ENCODE measurements at places on chromosomes 12 and 14. TPM values are rescaled to one million over a fixed set of nuclear protein-coding genes. Genes with fewer than 3 reads are reported as not detected.

DNA sequence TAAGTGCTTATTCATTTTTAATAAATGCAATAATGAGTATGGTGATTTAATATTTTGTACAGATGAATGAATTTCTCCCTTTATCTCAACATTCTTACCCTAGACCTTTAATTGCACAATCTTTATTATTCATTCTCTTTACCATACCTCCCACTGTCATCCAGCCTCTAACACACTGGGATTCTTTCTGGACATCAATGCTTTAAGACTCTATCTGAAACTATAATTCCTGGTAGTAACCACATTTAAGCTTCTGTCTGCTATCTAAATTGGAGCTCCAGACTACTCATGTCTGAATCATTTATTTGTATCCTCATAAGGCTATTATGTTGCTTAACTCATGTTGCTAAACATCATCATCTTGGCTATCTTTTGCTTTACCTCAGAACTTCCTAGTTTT is 270.2 kb downstream of the ALG10B start:
- H3K36me3 ChIP-seq, result no peaks in the 10 kb centered on the region
- peaks cover 4% of the 10 kb centered on the region for H3K4me1 ChIP-seq
- no peak for DNase-seq
- no peak overlapping the region for H3K27ac ChIP-seq
- no peaks in the 10 kb centered on the region for H3K27me3 ChIP-seq
- H3K4me3 ChIP-seq, result no peak overlapping the region

GRCh38 chr14:67982711-67983608 is 163.4 kb downstream of the RAD51B start:
- no peaks in the 10 kb centered on the region for H3K27me3 ChIP-seq
- no peak overlapping the region for H3K27ac ChIP-seq
- H3K4me1 ChIP-seq, result peaks cover 36% of the 10 kb centered on the region
- no peak for DNase-seq

DNA sequence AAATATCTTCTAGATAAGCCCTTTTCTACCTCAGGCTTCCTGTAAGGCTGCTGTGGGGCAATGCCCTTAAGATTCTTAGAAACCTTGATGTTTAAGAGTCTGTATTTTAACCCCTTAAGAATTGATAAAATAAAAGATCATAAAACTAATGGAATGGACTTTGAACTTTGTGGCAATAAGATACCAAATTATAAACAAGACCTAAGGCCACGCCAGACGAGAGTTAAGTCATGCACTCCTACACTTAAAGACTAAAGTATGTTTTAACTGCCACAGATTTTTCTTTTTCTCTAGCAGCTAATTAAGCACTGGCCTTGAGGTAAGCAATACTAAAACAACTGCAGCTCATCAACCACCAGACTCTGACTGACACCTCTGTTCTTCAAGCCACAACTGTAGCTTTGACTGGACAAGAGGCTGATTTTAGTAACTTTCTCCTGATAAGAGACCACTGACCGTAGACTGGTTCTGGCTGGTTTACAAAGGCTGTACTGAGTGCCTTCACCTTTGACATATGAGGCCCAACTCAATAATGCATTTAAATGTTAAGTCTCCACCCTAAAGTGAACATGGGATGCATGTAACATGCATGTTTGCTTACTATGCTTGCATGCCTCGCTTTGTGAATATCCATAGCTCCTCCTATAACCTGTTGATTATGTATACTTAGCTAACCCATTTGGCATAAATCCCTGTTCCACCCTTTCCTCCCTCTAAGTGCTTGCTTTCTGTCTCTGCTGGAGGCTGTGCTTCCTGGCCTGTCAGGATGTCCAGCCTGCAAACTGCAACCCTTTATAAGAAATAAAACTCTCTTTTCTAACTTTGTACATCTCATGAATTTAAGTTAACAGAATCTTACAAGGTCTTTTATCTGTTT is 71.9 kb downstream of the KLHL28 start:
- no peaks in the 10 kb centered on the region for H3K36me3 ChIP-seq
- no peak for DNase-seq
- no peak overlapping the region for H3K27ac ChIP-seq
- no peak overlapping the region for H3K4me3 ChIP-seq
- no peaks in the 10 kb centered on the region for H3K27me3 ChIP-seq

GRCh38 chr12:105189293-105189692 is 46.7 kb downstream of the APPL2 start:
- no peaks in the 10 kb centered on the region for H3K27me3 ChIP-seq
- H3K27ac ChIP-seq, result no peak overlapping the region

DNA sequence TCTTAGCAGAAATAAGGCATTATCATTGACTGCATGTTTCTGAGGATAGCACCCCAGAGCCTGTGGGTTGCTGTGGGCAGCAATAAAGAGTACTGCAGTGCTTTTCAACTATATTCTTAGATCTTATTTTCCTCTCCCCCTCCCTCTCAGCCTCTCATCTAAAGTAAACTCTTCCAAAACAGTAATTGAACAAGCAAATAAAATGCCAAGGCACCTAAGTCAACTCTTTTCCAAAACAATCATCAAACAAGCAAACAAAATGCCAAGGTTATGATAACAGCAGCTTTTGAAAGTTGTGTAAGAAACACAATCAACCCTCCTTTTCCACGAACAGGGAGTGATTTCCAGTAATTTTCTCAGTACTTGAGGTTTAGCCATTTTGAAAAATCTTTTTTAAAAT is 1542.6 kb downstream of the AACS start:
- no peak overlapping the region for H3K27ac ChIP-seq
- H3K36me3 ChIP-seq, result no peaks in the 10 kb centered on the region
- no peaks in the 10 kb centered on the region for H3K4me1 ChIP-seq
- no peaks in the 10 kb centered on the region for H3K27me3 ChIP-seq
- H3K4me3 ChIP-seq, result no peak overlapping the region

DNA sequence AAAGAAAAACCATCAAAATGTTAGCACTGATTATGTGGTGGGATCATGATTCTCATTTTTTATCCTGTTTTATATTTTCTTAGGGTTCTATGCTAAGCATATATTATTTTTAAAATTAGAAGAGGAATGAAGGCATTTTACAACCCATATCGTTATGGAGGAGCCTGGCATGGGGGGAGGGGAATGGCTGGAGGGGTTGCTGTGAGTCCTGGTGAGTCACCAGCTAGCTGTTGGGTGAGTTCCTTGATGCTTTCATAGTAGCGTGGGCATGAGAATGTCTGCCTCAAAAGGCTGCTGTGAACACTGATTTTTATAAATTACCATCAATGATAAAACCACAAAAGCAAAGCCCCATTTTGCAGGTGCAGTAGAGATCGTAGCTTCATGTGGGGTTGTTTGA is 46.9 kb downstream of the C14orf132 start:
- no peak for DNase-seq
- H3K4me1 ChIP-seq, result peaks cover 18% of the 10 kb centered on the region
- no peak overlapping the region for H3K4me3 ChIP-seq
- H3K27me3 ChIP-seq, result no peaks in the 10 kb centered on the region

DNA sequence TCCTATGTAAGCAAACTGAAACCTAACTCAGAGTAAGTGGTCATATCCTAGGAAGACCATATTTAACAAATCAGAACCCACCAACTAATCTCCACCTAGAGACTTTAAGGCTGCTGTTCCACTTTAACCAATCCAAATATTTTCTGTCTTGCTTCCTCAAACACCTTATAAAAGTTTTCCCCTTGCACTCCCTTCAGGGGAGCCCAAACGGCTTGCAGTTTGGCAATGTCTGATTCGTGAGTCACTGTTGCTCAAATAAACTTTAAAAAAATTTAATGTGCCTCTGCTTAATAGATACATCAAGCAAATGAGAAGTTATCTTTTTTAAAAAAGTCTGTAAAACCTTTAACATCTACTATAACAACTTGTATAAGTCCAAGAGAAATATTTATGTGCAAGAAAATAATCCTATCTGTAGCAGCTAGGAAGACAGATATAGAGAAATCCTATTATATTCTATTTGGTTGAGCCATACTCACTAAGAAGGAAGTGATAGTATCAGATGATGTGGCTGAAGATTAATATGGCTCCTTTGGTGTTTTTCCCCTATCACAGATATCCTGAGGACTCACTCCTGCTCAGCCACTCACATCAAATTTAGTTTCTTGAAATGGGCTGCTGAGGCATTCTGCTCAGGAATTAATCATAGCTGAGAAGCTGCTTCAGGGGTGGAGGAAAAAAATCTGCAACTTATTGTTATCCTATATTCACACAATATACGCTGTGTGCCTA is 65.1 kb upstream of the DUSP6 start:
- no peak overlapping the region for H3K27ac ChIP-seq
- peaks cover 13% of the 10 kb centered on the region for H3K4me1 ChIP-seq
- no peak overlapping the region for H3K4me3 ChIP-seq

GRCh38 chr14:35534208-35534872 is 376 bp downstream of the INSM2 start:
- no peak overlapping the region for H3K27ac ChIP-seq
- peak; percentile 67 for DNase-seq
- peak overlapping the region; percentile 85 for H3K4me3 ChIP-seq
- peaks cover 74% of the 10 kb centered on the region for H3K27me3 ChIP-seq

DNA sequence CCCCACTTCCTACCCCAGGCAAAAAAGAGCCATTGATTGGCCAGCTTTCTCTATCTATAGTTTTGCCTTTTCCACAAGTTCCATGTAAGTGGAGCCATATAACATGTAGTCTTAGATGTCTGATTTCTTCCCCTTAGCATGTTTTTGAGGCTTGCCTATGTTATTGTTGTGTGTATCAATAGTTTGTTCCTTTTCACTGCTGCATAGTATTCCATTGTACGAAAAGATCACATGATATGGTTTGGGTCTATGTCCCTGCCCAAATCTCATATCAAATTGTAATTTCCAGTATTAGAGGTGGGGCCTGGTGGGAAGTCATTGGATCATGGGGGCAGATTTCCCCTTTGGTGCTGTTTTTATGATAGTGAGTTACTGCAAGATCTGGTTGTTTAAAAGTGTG is 93.6 kb upstream of the RFLNA start:
- DNase-seq, result no peak
- H3K4me3 ChIP-seq, result no peak overlapping the region
- H3K27ac ChIP-seq, result no peak overlapping the region

GRCh38 chr14:101033446-101034165 is 130.1 kb upstream of the RTL1 start:
- no peak overlapping the region for H3K4me3 ChIP-seq
- H3K36me3 ChIP-seq, result no peaks in the 10 kb centered on the region
- no peaks in the 10 kb centered on the region for H3K4me1 ChIP-seq
- DNase-seq, result no peak

DNA sequence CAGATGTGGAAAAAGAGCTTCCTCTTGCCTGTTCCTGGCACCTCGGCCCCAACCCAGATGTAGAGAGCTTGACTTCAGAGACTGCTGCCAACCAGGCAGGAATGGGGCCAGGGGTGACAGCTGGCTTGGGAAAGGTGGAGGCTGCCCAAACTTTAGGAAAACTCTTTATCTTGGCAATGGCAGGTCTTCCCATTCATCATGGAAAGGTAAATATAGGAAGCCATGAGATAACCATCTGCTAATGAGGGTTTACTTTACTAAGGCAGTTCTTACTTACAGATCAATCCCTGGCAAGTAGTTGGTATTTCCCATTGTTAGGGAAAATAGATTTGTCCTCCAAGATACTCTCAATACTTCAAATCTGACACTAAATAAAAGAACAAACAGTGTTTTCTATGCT is 143.1 kb upstream of the NUDT4 start:
- H3K27ac ChIP-seq, result no peak overlapping the region
- peaks cover 5% of the 10 kb centered on the region for H3K4me1 ChIP-seq
- peaks cover 5% of the 10 kb centered on the region for H3K36me3 ChIP-seq
- DNase-seq, result no peak
- H3K27me3 ChIP-seq, result no peaks in the 10 kb centered on the region
- H3K4me3 ChIP-seq, result no peak overlapping the region

DNA sequence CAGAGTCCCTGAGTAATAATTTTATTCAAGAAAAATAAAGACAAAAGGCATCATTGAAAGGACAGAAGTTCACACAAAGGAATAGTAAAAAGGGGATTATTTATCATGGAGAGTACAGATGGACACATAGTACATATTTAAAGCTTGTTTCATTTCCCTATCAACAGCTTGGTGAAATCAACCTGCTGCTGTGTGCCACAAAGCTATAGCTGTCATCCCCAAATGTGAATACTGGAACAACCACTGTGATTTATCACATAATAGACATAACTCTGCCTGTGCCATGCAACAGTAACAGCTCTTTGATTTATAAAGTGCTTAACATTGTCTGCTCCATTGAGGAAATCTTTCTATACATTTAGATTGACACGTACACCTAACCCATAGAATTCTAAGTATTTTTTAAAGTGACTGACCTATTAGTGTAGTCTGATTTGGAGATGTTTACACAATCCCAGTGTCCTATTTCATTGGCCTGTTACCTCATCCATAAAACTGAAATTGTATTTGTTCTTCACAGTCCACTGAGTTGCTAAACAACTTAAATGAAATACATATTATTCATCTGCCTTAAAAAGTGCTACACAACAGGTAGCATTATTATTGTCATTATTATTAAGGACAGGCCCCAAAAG is 3.3 kb downstream of the NEMF start:
- no peaks in the 10 kb centered on the region for H3K27me3 ChIP-seq
- H3K4me3 ChIP-seq, result peak overlapping the region; percentile 44
- peaks cover 22% of the 10 kb centered on the region for H3K36me3 ChIP-seq
- H3K27ac ChIP-seq, result peak overlapping the region; percentile 54
- H3K4me1 ChIP-seq, result peaks cover 17% of the 10 kb centered on the region

DNA sequence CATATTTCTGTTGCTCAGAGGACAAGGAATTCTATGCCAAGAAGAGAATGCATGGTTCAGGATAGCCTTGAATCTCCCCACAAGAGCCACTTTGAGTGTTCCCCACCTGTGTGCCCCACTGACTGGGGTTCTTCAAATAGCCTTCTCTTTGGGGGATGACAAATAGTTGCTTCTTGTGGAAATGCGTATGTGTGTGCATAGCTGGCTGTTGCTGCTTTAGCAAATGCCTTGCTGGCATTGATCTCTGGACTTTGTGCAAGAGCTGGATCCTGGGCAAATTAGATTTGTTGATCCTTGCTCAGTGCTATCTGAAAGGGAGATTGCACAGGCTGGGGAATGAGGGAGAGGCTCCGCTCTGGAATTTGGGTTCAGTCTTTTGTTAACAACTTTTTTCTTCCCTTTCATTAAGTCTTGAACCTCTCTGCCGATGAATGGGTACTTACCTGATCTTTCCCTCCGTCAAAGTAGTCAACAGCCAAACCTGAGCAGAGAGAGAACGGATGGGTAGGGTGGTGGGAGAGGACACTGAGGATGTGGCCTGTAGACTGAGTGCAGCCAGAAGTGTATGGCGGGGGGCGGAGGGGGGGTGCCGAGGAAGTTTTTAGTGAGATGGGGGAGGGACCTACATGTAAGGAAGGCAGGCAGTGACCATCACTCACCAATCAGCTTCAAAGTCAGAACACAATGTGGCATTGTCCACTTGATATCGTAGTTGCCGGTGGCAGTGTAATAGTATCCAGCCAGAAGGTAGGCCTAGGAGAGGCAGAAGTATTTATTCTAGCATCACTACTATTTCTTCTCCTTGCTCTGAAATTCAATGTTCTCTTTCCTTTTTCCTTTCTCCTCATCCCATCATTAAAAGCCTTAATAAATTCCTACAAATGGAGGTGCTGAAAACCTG is 10.7 kb downstream of the EMG1 start:
- H3K4me3 ChIP-seq, result no peak overlapping the region
- peak overlapping the region; percentile 84 for H3K27ac ChIP-seq
- peaks cover 45% of the 10 kb centered on the region for H3K36me3 ChIP-seq
- DNase-seq, result no peak

Gene CHGA
- 3,424 TPM for total RNA-seq

Gene DNAI7
- 1.8 TPM for total RNA-seq
